Activated T-cell treated with anti-CD3 and anti-CD28 coated beads for 48 hours (primary cell): ENCODE measurements at places on chromosomes 6 and 20.

DNA sequence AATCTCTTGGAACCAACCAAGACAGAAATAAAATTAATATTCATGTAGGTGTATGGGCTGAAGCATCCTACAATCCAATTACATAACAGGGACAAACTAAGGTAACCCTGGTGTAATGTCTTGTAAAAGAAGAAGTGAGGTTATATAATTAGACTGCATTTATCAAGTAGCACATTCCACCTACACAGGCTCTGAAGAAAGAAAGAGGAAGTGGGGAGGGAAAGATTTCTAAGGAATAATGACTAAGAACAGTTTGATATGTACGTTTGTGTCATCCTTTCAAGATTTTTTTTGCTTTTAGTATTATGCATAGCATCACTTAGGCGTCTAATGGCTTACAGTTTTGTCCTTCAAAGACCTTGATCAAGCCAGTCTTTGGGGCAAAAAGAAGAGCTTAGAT, 139.7 kb downstream of the PLCB1 start:
- DNase-seq: no peak

DNA sequence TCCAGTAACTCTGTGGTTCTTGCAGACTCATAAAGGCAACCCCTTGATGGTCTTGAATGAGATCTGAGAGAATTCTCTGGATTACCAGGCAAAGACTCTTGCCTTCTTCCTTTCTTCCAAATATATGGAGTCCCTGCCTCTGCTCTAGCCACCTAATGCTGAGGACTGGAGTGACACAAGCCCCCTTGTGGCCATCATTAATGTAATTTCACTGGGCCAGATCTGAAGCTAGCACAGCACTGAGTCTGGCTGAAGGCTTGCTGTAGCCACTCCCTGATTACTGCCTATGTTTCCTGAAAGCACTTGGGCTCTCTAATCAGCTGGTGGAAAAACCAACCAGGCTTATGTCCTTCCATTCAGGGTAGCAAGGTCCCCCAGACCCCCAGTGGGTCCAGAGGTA, 559.3 kb upstream of the IRAK1BP1 start:
- no peak for DNase-seq

DNA sequence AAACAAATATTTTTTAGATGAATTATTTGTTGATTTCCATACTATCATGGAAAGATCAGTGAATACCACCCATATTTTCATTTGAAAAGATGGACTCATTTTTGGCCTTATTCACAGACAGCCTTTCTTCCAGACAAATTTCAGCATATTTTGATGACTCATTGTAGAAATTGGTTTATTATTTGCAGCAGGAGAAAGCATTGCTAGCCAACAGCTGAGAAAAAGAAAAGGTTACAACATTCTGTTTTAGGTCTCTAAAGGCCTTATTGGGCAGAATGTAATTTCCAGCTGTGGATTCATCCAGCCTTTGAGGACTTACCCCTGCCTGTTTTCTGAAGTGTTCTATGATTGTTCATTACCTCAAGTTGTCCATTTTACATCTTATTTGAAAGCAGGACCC, 201.9 kb downstream of the PLCB4 start:
- DNase-seq: no peak

- DNase-seq: no peak
Observed at GRCh38 chr20:37941332-37941731, 38.4 kb downstream of the VSTM2L start.

DNA sequence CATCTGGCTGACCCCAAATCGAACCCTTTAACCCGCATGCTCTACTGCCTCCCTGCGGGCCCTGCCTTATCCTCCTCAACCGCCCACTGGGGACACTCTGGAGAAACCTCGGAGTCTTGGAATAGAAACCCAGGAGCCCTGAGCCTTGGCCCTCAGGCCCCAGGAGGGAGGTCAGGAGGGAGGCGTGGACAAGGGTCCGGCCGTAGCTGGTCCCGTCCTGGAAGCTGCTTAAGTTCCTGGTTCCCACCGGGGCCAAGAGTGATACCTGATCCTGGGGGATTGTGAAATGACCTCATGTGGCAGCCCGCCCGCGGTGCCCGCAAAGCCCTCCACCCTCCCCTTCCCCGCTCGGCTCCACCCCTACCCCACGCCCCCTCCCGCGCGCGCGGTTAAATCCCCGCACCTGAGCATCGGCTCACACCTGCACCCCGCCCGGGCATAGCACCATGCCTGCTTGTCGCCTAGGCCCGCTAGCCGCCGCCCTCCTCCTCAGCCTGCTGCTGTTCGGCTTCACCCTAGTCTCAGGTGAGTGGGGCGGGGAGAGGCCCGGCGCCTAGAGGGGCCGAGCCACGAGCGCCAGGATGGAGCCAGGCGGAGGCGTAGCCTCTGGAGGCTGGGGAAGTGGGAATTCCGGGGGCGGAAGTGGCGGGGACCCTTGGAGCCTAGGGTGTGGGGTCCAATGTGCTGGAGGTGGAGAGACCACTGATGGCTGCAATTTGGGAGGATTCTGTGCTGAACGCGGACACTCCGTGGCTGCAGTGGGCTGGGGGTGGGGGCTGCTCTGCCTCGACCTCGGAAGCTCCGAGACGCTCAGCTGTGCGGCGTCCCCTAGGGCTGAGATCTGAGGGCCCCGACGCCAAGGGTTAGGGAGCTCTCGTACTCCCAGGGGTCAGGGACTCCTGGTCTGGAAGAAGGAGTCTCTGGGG, at the start of gene WFDC2:
Gene WFDC2, plus strand, starts transcription at position 418 of the 926 bp plus-strand sequence. Its CDS starts 29 bp downstream, at position 447.
- no peak for DNase-seq

DNA sequence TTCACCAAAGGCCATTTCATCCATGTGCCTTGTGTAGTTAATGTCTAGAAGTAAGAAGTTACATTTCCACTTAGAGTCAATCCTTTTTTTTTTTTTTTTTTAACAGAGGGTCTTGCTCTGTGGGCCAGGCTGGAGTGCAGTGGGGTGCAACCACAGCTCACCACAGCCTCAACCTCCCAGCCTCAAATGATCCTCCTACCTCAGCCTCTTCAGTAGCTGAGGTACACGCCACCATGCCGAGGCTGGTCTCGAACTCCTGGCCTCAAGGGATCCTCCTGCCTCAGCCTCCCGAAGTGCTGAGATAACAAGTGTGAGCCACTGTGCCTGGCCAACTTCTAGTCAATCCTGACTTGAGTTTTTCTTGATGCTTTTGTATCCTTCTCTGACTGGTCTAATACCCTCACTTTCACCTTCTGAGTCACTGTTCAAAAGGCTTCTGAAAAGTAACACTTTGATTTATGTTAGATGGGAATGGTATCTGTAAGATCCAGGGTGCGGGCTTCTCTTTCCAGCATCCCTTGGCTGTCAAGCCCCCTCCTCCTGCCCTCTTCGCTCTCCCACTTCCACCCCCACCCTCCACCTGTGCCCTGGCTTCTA, 22.1 kb downstream of the TRAM2 start:
- DNase-seq: no peak
